ENCODE measurements at places on chromosomes 4 and X.

- DNase-seq, result no peak
These were observed 16.4 kb downstream of the EPHA5 start for GRCh38 chr4:65653740-65654361.

DNA sequence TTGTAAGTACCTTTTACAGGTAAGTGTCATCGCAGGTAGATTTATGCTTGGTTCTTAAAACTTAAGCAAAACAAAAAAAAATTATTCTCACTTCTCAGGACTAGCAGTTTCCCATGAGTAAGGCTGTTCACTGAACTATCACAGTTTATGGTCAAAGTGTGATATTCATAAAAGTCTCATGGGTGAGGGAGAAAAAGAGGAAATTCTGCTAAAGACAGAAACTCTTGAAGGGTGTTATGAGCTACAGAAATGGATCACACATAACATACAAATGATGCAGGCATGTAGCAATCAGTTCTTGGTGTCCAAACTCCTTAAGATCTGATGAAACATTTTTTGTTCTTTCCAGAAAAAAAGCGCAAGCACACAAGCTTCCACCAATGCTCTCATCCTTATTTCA, 8.5 kb downstream of the RAB9A start:
- DNase-seq, result no peak

DNA sequence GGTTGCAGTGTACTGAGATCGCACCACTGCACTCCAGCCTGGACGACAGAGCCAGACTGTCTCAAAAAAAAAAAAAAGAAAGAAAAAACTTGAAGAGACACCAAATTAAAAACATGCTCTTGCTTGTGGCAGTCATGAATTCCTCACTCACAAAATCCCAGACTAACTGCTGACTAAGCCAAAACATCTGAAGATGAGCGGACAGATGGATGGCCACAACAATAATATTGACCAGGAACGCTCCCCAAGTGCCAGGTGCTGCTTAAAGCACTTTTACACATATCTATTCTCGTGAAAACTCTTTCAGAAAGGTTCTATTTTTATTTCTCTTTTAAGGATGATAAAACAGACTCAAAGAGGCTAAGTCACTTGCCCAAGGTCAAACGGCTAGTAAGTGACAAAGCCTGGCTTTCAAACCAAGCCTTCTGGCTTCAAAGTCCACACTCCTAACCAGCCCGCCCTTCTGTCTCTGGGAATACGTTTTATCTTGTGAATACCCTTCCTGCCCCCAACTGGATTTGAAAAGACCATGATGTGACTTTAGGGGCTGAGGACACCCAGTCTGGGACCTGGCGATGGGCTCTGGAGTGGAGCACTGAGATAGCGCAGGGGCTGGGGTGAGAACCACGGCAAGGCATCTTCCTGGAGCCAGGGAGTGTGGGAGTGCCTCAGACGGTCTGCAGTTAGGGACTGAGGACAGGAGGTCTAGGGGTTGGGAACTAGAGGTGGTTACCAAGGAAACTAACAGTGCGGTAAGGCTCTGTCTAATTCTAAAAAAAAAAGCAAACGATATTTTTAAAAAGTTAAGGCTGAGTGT, 9.5 kb upstream of the CXCR3 start:
- no peak for DNase-seq

DNA sequence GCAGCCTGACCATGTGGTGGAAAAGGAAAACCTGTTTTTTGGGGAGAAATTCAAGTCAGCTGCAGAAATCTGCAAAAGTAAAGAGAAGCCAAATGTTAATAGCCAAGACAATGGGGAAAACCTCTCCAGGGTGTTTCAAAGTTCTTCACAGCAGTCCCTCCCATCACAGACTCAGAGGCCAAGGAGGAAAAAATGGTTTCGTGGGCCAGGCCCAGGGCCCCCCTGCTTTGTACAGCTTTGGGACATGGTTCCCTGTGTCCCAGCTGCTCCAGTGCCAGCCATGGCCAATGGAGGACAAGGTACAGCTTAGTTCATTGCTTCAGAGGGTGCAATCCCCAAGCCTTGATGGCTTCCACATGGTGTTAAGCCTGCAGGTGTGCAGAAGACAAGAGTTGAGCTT, 15.2 kb upstream of the YTHDC1 start:
- no peak for DNase-seq

DNA sequence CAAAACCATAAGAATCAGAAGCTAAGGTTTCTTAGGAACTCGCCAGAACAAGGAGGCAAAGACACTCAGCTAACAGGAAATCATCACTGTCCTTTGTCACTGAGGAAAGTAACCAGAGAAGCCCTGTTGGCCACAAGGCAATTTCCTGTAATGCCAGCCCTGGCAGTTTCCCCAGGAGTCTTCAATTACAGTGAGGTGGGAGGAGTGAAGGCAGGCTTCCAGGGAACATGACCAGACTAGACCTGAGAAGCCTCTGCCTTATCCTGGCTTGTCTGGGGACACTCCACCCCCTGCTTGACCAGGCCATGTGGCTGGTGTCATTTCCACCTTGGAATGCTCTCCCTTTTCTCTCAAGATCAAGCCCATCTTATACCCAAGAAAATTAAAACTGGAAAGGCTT, 125.3 kb downstream of the COL4A6 start:
- DNase-seq, result no peak

- DNase-seq, result no peak
These were observed 139.0 kb downstream of the DCK start for GRCh38 chr4:71132486-71132885.

DNA sequence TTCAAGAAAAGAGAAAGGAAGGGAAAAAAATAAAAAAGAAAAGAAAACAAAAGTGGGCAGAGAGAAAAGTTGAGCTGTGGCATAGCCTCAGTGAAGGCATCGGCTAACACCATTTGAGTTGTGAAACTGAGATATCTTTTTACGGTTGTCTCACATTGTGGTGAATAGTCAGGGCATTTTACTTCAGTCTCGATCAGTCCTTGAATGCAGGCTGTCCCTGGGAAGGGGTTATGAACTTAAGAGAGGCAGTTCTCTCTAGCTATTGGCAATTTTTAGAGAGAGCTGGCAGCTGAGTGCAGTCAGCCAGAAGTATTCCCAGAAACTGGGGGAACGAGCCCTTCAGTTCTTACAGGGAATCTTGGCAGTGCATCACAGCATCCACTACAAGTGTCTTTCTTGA, 93.5 kb upstream of the SLC6A14 start:
- no peak for DNase-seq

DNA sequence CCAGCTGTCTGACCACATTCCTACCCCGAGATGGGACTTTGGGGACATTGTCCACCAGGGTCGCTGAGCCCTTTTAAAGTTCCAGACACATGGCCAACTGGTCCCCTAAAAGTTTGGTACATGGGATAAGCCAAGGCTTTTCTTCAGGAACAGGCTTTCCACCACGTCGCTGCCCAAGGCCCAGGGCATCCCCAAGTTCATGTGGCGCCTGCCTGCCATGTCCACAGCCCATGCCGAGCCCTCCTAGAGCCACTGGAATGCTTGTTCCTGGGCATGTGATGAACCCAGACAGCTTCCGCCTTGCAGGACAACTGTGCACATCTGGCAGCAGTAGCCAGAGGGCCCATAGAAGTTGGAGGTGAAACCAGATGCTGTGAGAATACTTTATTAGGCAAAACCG, 41.3 kb downstream of the FRG1 start:
- DNase-seq, result no peak

DNA sequence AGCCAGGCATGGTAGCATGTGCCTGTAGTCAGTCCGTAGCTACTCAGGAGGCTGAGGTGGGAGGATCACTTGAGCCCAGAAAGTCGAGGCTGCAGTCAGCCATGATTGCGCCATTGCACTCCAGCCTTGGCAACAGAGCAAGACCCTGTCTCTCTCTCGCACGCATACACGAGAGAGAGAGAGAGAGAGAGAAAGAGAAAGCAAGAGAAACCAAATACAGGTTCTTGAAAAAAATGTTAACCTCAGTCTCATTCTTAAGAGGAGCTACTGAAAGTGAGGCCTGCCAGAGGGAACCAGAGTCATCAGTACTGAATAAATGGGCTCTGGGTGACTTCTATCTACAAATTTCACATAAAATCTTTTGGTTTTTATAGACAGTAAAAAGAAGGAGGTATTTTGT, 42.9 kb downstream of the KIAA0232 start:
- no peak for DNase-seq

DNA sequence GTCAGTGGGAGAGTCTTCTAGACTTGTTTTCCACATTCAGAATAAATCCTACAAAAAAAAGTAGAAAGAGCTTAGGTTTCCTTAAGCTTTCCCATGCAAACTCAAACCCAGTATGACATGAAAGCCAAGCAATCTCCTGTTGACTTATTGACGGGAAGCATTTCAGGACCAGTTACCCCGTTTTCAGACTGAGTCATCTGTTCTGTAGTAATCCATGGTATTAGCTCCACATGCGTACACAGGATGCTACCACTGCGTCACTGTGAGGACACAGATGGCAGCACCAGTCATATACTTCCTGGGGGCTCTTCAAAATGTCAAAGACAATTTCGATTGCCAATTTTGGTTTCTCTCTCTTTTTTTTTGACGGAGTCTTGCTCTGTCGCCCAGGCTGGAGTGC, 224.9 kb upstream of the MAD2L1 start:
- DNase-seq, result no peak

GRCh38 chr4:75786938-75787337, 62.6 kb downstream of the USO1 start:
- no peak for DNase-seq

DNA sequence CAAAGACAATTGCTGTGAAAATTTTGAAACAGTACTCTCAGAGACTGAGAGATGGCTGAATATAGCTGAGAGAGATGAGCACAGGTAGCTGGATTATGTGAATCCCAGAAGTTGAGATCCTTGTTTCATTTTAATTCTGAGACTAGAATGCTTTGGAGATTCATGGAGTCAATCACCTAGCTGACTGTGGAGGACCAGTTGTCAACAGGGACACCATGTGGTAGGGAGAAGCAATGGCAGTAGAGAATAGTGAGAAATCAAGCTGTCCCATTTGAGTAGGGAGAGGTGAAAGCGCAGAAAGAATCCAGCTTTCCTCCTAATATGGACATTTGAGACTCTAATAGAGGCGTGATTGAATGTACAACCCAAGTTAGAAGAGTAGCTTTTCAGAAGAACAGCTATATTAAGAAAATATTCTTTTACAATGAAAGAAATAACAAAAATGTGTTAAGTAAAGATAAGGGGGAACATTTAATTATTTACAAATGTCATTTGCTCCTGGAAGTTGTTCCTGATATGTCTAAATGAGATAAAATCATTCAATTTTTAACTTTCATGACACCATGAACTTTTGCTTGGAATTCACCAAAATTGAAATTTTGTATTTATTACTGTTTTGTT, 30.3 kb upstream of the GLRB start:
- no peak for DNase-seq

- DNase-seq, result no peak
These were observed 160.2 kb upstream of the SPIN4 start for GRCh38 chrX:63511361-63511760.

DNA sequence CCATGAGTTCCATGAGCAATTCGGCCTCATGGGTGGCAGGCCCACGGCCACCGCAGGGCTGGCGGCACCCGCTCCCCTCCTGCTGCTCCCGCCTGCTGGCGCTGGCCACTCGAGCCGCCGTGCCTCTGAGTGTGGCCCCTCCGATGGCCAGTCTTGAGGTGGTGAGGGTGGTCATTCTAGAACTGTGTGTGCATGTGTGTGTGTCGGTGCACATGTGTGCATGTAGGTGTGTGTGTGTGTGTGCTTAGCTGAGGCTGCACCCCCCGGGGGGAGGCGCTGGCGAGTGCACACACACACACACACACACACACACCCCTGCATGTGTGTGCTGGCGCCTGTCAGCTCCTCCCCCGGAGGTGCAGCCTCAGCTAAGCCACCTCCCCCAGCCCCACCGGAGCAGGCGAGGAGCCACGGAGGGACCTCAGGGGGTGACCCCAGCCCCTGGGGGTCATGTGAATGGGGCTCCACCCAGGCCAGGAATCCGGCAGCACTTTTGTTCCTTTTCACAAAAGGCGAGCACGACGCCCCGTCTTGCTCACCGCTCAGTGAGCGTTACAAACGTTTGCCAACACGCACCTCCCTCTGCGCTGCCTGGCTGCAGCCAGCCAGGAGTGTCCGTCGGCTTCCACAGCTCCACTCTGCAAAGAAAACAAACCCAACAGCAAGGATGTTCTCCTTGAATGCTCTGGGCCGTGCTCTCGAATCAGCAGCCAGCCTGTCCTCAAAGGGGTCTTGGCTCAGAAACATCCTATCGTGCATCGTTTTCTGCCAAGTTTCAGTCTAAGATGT, 29.9 kb downstream of the FGFRL1 start:
- DNase-seq, result no peak

DNA sequence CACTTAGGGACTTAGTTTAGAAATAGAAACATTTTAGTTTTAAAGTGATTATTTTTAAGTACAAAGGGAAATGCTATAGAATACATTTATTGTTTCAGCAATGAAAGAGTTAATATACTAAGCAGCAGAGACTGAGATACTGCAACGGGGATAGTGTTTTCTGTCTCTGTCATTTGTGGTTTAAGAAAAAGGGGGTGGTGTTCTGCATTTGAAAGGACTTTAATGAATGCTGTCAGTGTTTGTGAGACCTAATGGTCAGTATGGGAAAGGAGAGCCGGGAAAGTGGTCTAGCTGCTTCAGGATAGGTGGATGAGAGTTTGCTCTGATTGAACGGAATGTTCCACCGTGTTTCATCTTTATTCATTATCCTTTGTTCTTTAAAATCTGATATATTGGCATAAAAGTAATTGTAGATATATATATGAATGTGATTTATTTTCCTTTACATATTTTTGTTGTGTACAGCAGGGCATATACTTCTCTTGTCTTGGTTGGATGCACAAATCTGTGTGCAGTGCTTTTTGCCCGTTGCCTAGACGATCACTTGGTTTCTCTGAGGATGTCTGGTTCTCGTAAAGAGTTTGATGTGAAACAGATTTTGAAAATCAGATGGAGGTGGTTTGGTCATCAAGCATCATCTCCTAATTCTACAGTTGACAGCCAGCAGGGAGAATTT, at the start of gene KLHL5:
KLHL5 (plus strand) TSS at position 139 of the 676 bp plus-strand sequence; CDS start at position 560, 421 bp downstream.
- no peak for DNase-seq

DNA sequence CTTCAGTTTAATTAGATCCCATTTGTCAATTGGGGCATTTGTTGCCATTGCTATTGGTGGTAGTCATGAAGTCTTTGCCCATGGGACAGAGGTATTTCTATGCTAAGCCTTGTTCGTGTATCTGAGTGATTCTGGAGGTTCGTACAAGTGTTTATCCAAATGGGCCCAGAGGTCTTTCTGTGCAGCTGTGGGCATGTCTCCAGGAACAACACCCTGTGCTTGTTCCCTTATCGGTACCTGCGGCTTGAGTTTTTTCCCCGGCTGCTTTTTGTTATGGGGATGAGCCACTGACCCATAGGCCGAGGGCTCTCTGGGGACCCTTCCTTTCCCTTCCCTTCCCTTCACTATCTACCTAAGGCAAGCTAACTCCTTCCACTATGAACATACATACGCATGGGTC, 81.4 kb upstream of the WDR1 start:
- no peak for DNase-seq

GRCh38 chr4:182478475-182478874, 235.3 kb downstream of the TENM3 start:
- DNase-seq, result no peak

DNA sequence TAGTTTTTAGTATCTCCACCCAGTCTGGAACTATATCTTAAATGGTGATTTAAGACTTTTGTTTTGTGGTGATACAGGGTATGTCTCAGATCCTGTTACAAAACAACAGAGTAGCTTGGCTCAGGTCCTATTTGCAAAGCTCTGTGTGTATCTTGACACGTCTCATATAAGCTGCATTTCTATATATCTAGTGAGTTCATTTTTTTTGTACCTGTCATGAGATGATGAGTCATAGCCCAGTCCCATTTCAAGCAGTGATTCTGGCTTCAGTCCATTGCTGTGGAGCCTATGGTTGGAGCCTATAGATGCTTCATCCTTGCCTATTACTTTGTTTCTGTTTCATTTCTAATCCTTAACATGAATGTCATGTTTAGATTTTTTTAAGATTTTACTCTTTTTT, 23.0 kb downstream of the GRXCR1 start:
- DNase-seq, result no peak

- no peak for DNase-seq
These were observed 72.0 kb upstream of the DHRSX start for GRCh38 chrX:2572740-2573139.

Measured in effector memory CD8-positive, alpha-beta T cell (primary cell).